ENCODE measurements at places on chromosomes 5 and 9. TPM values are rescaled to one million over a fixed set of nuclear protein-coding genes. Genes with fewer than 3 reads are reported as not detected.

- DNase-seq: no peak
Measured at GRCh38 chr9:69759021-69759420, 790 bp downstream of the PTAR1 start.

DNA sequence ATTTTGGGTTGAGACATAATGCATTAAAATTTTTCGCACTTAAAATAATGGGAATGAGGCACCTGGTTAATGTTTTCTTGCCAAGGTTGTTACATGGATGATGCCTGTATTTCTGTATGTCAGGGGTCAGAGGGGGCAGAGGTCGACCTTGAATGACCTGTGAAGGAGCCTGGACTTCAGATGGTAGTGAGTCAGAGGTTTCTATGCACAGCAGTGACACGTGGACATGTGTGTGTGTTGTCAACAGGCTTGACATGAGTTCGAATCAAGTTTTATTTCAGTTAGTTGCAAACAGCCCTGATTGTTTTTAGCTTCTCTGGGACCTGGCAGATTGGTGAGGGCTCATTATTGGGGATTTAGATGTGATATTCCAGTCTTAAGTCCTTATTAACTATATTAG, 3.6 kb downstream of the IL5 start:
- no peak for DNase-seq

GRCh38 chr5:15002791-15003190, 131.2 kb upstream of the ANKH start:
- no peak for DNase-seq

B4GALT1 gene
- total RNA-seq: 37.1 TPM

PCDHB4 gene
- 0.80 TPM for total RNA-seq

GPBP1 gene
- total RNA-seq: 47.4 TPM
